CD4-positive, alpha-beta T cell treated with Interleukin-4 for 1 hour (primary cell): ENCODE measurements at places on chromosomes 13 and 19.
A peak's percentile ranks its signal among the peaks of the same experiment; 100 is the strongest.

DNA sequence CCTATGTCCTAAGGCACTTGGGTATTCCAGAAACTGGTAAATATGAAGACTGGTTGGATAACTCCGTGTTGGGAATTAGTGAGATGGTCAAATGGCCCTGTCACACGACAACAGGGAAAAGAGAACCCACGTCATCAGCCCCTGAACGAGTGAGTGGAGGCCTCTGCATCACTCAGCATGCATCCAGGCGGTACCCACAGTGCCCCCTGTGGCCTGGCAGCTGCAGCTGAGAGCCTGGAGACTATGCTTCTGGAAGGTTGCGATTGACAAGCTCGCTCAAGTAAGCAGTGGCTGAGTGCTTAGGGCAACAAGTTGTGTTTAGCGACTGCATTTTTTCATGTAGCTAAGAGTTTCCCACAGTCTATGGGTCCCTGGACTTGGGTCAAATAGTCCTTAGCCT, 55.9 kb downstream of the COL4A2 start:
- no peak for DNase-seq

DNA sequence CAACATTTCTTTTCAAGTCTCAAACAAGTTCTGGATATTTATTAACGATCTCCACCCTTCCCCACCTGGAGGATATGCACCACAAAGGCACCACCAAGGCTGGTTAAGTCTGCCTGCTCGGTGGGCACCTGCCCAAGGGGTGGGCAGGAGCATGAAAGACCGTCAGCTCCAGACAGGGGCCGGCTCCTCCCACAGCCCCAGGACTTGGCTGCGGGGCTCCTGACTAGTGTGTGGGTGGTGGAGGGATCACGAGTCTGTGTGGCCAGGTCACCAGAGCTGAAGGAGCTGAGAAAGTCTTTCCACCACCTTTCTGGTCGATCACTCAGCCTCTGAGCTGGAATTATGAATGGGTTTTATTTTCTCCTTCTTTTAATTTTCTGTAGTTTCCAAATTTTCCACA, 7.8 kb downstream of the SLC7A1 start:
- DNase-seq = no peak

DNA sequence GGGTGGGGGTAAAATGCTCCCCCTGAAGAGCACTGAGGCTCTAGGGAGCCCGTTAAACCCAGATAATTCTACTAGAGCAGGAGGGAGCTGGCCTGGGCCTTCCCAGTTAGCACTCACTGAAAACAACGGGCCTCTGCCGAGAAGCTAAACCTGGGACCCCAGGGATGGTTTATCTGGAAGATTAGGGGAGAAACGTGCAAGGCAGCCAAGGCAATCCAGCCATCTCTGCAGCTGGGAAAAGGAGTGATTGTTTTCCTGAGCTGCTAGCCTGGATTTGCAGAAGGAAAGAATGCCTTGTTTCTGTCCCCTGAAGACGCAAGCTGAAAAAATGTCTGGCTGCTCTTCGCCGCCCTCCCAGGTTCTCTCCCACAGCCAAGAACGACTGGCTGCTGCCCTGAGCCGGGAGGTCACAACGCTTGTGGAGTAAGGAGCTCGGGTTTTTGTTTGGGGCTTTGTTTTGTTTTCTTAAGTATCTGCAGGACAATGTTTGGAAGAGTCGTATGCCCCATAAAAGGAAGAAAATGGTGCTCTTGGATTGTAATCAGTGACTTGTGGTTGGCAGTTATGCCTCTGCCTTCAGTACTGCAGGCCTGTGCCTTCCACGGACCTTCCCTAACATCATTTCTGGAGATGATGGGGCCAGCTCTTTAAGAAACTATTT, 31.5 kb downstream of the COL4A2 start:
- DNase-seq = no peak

GRCh38 chr19:1082165-1082927, 12.8 kb downstream of the POLR2E start:
- DNase-seq = peak; percentile 93

GRCh38 chr19:31149441-31149941, 199.7 kb downstream of the TSHZ3 start:
- DNase-seq = no peak

GRCh38 chr13:46386392-46387063, 524 bp downstream of the RUBCNL start:
- DNase-seq = no peak

DNA sequence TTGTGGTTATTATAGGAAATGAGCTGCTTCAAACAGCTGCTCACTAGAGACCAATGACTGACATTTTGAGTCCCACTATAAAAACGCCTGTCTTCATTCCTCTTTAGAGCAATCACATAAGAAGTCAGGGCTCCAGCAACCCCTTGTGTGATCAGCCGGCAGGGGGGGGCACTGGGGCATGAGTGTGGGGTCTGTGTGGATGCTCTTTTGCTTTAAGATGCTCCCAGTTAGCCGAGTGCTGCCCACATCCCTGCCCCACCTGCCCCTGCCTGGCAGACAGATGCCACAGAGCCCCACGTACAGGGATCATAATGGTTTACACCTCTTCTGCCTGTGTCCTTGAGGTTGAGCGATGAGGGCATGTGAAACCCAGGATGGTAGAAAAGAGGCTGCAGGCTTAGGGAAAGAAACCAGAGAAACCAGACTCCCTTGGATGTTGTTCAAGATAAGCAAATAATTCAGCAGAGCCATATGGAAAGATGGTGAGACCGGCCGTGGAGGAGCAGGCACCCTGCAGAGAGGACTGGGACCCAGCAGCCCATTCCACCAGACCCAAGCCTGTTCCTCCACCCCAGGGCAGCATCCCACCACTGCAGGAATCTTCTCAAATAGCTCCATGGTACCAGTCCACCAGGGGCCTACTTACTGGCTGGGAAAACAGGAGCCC, 55.4 kb downstream of the CHST8 start:
- no peak for DNase-seq

DNA sequence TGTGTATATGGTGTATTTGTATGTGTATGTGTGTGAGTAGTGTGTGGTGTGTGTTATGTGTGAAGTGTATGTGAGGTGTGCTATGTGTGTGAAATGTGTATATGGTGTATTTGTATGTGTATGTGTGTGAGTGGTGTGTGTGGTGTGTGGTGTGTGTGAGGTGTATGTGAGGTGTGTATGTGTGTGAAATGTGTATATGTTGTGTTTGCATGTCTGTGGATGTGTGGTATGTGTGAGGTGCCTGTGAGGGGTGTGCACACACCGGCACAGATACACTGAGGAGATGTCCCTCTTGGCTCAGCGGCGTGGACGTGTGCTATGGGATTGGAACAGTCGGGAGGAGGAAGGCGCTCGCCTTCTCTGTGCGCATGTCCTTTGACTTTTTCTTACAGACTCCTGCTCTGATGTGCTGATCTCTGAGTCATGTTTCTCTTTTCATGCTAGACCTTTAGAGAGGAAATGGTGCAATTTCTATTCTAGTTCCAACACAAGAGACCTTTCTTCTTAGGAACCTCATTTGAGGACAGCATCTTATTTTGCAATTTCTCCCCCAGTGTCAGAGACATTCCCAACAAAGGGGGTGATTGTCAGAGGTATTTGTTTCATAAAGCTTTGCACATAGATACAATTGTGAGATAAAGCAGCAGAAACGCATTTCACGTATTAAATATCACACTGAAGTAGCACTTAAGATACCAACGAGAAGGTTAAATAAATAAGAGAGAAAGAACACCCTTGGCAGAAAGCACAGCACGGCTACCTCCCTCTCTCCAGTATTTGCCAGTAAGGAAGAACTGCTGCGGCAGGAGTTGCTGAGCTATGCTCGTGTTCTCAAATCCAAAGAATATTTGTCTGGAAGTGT, 11.3 kb upstream of the TNFRSF19 start:
- DNase-seq = no peak

GRCh38 chr13:20165417-20166257, 4.8 kb upstream of the GJA3 start:
- DNase-seq = no peak

DNA sequence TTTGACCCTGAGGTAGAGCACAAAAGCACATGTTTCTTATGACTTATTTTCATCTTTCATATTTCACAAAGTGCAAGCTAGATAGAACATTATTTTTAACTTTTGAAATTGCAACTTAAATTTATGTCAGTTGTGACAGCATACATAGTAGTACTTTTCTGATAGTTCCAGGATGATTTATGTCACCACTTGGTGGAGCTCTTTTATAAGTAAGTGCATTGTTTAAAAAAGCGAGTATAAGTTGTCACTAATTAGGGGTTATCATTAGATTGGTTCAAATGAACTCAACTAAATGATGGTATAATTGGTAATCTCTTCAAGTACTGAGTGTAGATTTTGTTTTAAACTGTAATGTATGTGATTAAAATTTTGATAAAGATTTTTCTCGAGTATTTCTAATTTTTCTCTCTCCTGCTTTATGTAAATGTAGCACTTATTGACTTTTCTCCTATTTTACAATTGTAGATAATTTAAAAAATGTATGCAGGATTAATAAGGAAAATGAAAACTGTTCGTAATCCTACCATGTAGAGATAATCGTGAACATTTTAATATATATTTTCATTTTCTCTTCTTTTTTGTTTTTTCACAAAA, 31.1 kb downstream of the RB1 start:
- DNase-seq = no peak

GRCh38 chr13:100694722-100695508, 20.3 kb upstream of the TMTC4 start:
- no peak for DNase-seq

- DNase-seq = no peak
Observed at GRCh38 chr13:99690426-99691174, 189.3 kb downstream of the TM9SF2 start.

DNA sequence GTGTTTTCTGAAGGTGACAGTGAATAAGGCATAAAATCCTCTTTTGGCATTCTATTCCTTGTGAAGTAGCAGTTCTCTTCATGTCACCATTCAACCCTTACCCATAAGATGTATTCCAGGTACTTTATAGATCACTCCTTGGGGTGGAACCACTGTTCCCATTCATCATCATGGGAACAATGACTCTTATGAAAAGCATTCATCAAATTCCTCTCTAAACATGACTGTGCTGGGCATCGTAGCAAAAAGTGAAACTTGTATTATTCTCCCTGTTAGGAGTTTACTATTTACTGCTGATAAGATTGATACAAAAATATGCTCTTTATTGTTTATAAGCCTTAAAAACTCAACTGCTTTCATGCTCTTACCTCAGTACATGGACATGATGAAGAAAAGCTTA, 793.4 kb downstream of the LIG4 start:
- DNase-seq = no peak

- DNase-seq = no peak
Observed at GRCh38 chr13:28655561-28655960, 3.4 kb upstream of the POMP start.

DNA sequence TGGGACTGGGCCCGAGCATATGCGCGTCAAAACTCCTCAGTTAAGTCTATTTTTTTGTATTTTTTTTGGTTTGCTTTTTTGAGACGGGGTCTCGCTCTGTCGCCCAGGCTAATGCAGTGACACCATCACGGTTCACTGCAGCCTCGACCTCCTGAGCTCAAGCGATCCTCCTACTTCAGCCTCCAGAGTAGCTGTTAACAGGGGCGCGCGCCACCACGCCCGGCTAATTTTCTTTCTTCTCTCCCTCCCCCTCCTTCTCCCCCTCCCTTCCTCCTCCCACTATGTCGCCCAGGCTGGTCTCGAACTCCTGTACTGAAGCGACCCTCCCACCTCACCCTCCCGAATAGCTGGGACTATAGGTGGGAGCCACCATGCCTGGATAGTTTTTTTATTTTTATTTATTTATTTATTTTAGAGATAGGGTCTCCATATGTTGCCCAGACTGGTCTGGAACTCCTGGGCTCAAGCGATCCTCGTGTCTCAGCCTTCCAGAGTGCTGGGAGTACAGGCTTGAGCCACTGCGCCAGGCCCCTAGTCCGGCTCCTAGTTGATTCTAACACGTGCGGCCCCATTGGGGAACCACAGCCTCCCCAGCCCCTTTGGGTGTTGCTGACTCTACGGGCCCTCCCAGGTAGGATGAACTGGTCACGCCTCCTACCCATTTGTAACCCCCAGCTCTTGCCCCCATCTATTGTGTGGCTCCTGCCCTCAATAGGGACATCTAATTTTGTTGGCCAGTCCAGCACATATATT, 806 bp upstream of the ZNF837 start:
- no peak for DNase-seq

- DNase-seq = no peak
Observed at GRCh38 chr19:50838239-50838638, 4.9 kb upstream of the KLK15 start.

- DNase-seq = no peak
Observed at GRCh38 chr13:33008946-33009722, 7.1 kb upstream of the KL start.

- DNase-seq = no peak
Observed at GRCh38 chr13:52925251-52925650, 76.8 kb upstream of the PCDH8 start.

DNA sequence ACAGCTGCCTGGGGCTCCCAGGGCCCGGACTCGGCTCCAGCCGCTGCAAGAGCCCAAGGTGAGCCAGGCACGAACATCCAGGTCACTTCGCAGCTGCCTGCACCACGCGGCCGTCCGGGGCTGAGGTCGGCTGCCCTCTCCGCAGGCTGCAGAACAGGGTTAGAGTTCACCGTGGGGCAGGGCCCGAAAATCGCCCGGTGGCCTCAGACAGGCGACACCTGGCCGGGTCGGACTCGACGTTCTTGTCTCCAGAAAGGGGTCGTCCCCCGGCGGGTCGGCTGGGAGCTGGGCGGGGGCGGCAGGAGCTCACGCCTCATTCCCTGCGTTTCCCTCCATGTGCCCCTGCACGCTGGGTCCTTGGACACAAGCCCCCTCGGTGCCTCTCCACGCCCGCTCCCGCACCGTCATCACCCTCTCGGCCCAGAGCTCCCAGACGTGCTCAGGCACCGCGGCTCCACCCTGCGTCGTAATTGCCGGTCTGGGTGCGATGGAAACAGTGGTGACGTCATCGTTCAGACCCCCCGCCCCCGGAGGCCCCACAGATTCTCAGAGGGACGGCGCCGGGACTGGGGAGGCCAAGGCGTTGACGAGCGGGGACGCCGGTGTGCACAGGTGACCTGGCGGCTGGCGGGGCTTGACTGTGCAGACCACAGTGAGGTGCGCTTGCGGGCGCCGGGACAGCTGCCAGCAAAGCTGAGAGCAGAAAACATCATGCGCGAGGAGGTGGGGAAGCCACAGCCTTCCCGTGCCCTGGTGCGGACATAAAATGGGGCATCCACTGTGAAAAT, 4.0 kb upstream of the GRIN3B start:
- peak; percentile 87 for DNase-seq

DNA sequence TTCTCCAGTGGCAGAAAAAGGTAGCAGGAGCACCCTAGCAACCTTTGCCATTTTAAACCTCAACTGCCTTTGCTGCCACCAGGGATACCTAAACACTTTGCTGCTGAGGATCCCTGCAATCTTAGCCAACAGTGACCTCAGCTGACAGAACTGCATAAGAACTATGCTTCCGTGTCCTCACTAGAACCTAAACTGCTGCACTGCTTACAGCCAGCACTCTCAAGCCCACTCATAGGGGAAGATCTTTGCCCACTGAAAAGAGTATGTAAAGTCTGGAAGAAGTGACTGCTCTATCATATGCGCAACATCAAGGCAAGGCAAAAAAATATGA, 270.0 kb upstream of the PCDH20 start:
- no peak for DNase-seq

- no peak for DNase-seq
Observed at GRCh38 chr19:38310986-38311385, 4.8 kb downstream of the YIF1B start.
